Activated CD4-positive, alpha-beta T cell treated with anti-CD3 and anti-CD28 coated beads for 24 hours (primary cell): ENCODE measurements at places on chromosomes 11 and 22.

DNA sequence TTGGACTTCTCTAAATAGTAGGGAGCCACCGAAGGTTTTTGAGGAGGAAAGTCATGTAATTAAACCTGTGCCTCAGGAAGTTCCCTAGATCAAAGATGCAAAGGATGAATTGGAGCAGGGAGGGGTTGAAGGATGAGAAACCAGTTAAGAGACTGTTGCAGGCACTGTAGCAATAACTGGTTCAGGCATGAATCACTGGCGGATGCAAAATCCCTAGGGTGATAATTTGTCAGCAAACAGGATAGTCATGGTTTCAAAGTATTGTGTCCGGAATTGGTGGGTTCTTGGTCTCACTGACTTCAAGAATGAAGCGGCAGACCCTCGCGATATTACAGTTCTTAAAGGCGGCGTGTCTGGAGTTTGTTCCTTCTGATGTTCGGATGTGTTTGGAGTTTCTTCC is 19.9 kb downstream of the TRIOBP start:
- no peak for DNase-seq

GRCh38 chr11:3226846-3227567 is 5.2 kb downstream of the MRGPRE start:
- no peak for DNase-seq

- DNase-seq = no peak
These were observed 57.2 kb downstream of the SBF2 start for GRCh38 chr11:10236840-10237239.

DNA sequence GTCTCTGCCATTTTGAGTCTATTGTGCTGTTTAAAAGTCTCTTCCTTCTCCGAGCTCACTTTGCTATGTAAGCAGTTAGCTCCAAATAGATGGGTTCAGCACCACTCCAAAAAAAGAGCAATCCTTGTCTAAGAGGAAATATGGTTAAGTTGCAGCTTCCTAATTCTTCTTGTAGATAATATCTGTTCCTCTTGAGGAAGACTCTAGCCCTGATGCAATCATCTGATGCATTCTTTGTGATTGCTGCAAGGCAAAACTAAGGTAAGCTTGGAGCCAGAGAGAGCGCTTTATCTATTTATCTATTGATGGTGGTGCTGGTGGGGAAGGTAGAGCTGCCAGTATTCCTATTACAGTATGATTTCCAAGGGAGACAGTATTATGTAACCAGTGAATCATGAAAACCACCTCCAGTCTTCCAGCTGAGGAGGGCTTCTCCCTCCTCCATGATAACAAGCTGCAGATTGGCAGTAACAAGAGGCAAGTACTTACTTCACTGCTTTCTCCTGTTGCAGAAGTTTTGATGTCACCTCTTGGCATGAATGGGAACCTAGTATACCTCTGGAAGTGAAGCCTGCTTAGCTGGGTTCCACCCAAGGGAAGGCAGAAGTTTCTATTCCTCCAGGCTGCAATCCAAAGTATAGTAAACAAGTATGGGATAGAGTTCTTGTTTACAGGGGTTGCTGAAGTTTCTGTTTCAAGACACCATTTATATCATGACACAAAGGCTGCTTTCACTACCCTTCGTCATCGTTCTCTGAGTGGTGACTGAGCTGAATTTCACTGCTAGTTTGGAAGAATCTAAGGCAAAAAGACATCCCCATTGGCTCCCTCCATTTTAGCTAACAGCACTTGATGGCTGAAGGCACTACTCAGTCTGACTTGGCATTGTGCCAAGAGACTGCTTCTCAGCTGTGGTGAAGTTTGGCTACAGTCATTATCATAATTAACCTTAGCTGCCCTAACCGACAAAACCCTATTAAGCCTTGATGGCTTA is 49.7 kb downstream of the FDX1 start:
- DNase-seq = no peak

- DNase-seq = no peak
These were observed 8.7 kb upstream of the OSBPL5 start for GRCh38 chr11:3173795-3174194.
